ENCODE measurements at places on chromosomes 4 and X.
A peak's percentile ranks its signal among the peaks of the same experiment; 100 is the strongest.

DNA sequence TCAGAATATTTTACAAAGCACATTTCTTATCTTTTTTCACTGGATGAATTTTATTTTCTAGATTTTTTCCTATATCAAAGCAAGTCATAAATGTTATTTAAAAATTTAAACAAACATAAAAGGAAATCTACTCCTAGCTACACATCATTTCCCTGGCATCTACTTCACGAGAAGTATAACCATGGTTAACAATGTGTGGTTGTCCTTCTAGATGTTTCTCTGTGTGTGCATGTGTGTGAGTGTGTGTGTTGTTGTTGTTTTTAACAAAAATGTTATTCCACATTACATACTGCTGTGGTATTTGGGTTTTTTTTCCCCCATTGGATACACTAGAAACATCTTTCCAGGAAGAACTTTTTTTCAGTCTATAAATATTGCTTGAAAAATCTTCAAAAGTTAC lies 103.1 kb downstream of the CHIC2 start:
- DNase-seq, result no peak

DNA sequence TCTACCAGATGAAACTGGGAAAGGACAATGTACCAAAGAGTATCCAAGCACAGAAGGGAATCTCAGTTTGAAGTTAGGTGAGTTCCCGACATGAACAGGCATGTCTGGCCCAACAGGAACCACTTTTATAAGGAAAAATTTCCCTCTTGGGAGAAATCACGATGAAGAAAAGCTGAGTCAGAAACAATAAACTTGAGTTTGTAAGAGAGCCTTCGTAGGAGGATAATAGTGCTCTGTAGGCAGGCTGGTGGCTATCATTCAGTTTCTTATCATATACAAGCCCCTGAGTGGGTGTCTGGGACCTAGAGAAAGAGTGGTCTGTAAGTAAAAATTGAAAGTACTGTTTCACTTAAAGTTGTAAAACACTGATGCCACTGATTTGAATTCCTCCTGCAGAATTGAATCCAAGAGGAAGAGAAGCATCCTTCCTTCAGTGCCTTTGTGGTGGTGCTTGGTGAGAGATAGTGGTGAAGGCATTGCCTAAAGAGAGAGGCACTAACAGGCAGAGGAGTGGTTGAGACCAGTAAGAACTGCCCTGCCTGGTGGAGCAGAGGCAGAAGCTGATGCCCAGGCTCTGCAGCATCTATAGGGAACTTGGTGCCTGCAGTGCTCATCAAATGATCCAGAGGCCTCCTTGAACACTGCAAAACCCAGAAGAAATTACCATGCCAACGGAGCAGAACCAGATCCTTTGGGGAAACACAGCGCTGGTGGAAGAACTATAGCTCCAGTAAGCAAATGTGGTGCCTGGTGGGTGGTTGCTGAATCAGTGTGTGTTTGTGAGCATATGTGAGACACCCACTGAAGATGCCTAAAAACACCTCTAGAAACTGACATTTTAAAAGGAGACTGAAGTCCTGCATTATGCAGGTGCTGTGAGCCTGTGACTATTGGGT lies 31.7 kb upstream of the METAP1 start:
- DNase-seq, result no peak

GRCh38 chr4:24243641-24244040 lies 340.7 kb downstream of the DHX15 start:
- no peak for DNase-seq

DNA sequence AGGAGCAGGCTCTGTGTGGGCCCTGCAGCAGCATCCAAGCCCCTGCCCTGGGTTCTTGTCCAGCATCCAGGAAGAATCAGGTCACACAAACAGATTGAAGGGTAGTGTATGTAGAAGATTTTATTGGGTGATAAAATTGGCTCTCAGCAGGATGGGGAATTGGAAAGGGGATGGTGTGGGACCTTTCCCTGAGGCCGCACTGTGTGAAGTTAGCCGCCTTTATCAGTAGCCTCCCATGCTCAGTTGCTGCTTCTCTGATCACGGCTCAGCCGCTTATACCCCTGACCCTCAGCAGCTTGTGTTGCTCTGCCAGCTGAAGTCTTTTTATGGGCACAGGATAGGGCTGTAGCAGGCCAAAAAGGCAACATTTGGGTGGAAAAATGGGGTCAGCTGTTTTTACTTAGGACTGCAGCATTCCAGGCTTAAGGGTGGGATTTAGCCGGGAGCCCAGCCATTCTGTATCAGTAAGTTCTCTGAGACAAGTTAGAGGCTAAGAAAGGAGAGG lies 35.2 kb upstream of the CCNG2 start:
- DNase-seq, result no peak

- no peak for DNase-seq
Observed at GRCh38 chr4:3703677-3704521, 62.3 kb upstream of the ADRA2C start.

- DNase-seq, result no peak
Observed at GRCh38 chrX:42459735-42460134, 318.2 kb downstream of the PPP1R2C start.

- DNase-seq, result no peak
Observed at GRCh38 chr4:155960522-155960921, 6.9 kb upstream of the CTSO start.

GRCh38 chr4:42454755-42455420 lies 57.6 kb downstream of the SHISA3 start:
- no peak for DNase-seq

GRCh38 chrX:106035064-106035463 lies 3.5 kb downstream of the SERPINA7 start:
- peak; percentile 0 for DNase-seq

DNA sequence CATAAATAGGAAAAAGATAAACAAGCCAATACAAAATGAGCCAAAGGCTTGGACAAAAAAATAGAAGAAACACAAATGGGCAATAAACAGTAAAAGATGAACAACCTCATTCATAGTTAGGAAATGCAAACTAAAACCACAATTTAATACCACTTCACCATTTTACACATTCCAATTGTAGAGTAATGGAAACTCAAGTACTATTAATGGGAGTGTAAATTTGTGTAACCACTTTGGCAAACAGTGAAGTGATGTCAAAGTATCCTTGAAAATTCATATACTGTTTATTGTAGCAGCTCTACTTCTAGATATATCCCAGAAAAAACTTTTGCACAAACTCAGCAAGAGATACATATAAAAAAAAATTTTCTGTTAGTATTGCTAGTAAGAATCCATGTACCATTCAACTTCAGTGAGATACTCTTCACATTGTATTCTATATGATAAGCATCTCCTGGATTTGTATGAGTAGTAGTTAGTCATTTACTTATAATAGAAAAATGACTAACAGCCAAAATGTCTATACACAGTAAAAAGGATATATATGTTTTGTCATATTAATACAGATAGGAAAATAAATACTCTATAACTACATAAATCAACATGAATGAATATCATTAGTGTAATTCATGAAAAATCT lies 229.8 kb downstream of the DKK2 start:
- no peak for DNase-seq

DNA sequence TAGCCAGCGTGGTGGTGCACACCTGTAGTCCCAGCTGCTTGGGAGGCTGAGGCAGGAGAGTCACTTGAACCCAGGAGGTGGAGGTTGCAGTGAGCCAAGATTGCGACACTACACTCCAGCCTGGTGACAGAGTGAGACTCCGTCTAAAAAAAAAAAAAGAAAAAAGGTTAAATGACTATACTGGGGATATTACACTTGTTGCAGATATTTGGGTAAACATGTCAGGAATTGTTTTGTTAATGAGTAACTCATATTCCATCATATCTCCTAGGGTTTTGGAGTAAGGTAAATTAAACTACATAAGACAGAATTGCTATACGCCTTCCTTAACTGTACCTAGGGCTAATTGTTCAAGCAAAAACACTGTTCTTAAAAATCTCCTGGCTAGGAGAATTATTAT lies 291.4 kb upstream of the IGFBP7 start:
- DNase-seq, result no peak

- DNase-seq, result no peak
Observed at GRCh38 chr4:168409089-168409801, 71.0 kb downstream of the DDX60L start.

DNA sequence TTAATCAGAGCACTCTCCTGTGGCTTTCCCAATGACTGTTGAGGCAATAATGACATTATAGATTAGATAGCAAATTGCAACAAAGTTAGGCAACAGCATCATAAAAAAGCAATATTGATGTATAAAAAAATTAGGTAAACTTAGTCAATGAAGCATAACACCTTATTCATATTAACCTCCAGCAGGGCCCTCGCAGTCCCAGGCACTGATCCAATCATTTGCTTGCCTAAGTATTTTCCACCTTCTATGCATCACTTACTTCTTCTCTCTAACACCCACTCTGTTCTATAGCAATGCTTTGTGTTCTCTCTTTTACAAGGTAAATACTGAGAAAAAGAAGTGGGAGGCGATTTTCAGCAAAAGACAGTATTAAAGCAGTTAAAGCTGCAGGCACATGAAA lies 833.5 kb upstream of the ADGRL3 start:
- no peak for DNase-seq

GRCh38 chr4:37542706-37543105 lies 143.5 kb downstream of the RELL1 start:
- DNase-seq, result no peak

GRCh38 chr4:76476571-76476970 lies 41.5 kb downstream of the SHROOM3 start:
- DNase-seq, result no peak

GRCh38 chr4:129994715-129995114 lies 898.8 kb downstream of the C4orf33 start:
- DNase-seq, result no peak

- DNase-seq, result no peak
Observed at GRCh38 chrX:138692591-138692990, 18.9 kb downstream of the FGF13 start.

DNA sequence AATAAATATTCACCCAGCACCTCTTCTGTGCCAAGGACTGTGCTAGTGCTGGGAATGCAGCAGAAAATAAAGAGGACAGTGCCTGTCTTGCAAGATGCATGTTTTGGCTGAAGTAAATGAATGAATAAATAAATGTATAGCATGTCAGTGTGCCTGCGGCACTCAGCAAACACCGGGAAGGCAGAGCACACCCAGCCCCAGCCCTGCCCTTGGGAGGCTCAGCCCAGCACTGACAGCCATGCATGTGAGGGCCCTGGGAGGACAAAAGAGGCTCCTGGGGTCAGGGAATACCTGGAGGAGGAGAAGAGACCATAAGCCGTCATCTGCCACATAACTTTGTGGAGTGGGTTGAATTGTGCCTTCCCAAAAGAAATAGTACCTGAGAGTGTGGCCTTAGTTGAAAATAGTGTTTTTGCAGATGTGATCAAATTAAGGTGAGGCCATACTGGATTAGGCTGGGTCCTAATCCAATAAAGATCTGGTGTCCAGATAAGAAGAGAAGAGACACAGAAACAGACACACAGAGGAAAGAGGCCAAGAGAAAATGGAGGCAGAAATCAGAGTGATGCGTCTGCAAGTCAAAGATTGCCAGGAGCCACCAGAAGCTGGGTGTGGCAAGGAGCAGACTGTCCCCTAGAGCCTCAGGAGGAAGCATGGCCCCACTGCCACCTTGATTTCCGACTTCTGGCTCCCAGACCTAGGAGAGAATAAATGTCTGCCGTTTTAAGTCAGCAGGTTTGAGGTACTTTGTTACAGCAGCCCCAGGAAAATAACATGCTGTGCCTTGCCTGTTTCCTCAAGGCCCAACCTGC lies 16.3 kb downstream of the C4orf50 start:
- no peak for DNase-seq

- peak; percentile 53 for DNase-seq
Observed at GRCh38 chrX:46649421-46650260, 76.1 kb downstream of the CHST7 start.

DNA sequence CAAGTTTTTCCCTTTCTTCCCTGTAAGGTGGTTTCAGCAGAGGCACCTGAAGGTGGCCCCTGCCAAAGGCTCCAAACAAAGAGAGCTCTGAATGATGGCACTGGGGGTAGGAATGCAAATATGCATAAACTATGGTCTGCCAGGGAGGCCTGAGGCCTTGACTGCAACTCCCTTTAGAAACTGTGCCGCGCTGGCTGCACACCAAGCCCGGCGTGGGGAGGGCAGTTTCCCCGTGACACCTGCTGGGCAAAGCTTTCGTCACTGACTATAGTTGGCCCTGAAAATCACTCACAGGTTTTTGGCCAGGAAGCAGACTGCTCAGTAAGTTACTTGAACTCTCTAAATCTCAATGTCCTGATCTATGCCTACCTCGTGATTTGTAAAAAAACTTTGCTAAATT lies 97.8 kb upstream of the ATOH1 start:
- DNase-seq, result no peak

- DNase-seq, result no peak
Observed at GRCh38 chrX:78357342-78358055, 30.1 kb upstream of the CYSLTR1 start.

DNA sequence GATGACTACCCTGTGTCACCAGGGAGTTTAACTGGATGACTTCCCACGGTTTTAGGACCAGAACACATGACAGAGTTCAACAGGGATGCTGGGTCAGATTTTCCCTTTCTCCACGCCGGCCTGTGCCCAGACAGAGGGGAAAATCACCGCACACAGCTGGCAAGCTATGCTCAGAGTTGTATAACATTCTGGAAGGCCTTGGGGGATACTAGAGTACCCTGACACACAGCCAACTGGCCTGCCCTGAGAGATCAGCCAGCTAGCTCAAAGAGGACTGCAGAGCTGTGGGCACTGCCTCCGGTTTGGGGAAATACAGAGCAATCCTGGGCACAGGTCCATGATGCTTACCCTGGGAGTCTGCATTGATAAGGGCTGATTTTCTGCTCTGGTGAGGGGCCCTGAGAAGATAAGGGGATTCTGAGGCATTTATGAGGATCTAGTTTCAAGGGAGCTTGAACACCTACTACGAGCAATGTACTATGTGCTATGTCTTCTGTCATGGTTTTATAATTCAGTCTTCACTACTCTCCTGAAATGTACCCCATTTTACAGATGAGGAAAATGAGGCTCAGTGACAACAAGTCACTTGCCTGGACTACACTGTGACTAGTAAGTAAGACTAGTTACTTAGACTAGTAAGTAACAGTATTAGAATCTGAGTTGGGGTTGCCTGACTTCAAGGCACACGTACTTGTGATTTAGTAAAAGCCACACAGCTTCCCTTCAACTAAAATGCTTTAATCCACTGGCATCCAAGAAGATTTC lies 14.7 kb downstream of the C4orf54 start:
- DNase-seq, result no peak

GRCh38 chr4:5685296-5685695 lies 23.1 kb downstream of the EVC2 start:
- DNase-seq, result no peak

DNA sequence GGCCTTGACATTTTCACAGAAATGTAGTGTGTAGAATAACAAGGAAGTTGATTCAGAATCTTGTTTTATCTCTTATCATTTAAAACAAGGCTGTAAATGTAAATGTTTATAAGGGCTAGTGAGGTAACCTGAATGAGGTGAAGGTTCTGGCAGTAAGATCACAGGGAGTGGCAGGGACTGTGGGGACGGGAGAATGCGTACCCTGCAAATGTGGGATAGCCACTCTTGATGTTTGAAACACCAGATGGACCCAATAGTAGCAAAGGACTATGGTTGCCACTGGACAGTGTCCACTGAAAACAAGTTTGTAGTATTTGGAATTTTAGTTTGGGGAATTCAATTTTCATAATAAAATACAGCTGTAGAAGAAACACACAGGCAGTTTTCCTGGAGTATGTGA lies 155.3 kb downstream of the FHIP1A start:
- no peak for DNase-seq

- DNase-seq, result no peak
Observed at GRCh38 chr4:172865531-172866127, 303.0 kb upstream of the GALNT7 start.
